ENCODE measurements at places on chromosomes 7 and 10.

DNA sequence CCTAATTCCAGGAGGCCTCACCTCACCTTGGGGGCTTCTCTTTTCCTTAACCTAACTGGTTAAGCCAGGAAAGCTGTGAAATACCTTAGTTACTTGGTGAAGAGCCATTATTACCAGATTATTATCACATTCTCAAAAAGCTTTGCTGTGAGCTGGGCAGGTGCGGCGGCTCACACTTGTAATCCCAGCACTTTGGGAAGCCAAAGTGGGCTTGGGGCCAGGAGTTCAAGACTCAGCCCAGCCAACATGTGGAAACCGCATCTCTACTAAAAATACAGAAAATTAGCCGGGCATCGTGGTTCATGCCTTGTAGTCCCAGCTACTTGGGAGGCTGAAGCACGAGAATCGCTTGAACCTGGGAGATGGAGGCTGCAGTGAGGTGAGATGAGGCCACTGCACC is 102.4 kb upstream of the KLF6 start:
- ATAC-seq, result peak; percentile 27

DNA sequence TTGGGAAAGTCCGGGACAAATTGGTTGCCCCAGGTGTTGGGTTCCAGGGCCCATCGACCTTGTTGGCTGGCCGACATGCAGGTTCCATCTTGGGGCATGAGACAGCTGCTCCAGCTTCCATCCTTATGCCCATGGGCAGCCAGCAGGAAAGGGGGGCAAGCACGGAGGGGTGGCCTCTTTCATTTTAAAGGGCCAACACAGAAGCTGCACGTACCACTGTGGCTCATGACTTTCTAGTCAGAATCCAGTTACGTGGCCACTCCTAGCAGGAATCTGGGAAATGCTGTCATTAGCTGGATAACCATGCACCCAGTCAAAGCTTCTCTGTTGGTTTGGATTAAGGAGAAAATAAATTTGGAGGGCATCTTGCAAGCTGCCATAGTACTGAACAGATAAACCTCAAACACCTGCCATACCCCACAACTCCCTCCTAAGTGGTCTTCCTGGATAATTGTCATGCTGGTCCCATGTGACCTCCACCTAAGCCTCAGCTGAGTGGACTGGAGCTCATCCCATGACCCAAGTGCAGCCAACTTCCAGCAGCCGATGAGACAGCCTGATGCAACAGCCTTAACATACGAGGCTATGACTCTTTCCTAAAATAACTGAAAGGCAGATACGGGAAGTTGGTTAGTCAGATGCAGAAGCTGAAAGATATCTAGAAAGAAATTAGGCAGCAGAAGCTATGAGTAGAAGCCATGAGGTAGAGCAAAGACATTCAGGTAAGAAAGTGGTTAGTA is 21.4 kb upstream of the GSDME start:
- ATAC-seq, result peak; percentile 56

DNA sequence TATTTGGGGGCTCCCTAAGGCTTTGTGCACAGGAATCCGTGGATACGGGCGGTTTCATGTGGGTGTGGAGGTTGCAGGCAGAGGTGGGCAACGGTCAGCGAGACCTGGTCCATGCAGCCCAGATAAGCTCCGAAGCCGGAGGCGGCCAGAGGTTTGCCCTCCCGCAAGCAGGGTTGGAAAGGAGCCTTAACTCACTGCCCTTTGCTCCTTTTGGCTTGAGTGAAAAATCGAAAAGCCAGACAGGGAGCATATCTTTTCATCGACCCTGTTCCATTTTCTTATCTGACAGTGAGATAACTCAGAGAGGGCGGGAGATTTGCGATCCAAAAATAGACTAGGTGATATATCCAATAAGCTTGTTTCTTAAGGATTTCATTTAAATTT is 1.5 kb downstream of the GRM3 start:
- no peak for ATAC-seq

DNA sequence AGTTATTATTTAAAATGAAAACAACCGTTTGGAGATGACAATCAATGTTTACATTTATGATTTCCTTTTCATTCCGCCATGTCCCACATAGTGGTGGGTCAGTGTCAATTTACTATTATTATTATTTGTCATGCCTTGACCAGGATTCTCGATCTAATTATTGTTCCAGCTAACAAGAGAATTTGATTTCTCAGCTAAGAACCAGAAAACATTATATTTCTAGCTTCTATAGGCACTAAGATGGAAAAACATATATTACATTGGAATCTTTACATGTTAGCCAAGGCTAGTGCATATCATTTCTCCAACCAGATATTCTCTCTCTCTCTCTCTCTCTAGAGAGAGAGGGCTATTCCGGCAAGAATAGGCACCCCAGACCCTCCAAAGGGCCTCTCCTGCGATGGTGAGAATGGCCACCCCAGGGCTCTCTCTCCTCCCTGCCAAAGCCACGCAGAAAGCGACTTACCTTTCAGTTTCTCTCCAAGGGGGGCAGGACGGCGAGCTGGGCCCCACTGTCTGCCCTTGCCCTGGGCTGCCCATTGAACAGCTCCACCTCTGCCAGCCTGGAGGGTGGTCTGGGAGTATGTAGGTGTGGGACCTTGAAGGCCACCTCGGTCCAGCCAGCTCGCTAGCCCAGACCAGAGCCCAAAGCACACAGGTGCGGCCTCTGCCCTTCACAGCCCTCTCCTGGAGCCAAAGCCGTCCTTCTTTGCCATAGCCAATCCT is 2.4 kb downstream of the HOXA3 start:
- ATAC-seq, result no peak

DNA sequence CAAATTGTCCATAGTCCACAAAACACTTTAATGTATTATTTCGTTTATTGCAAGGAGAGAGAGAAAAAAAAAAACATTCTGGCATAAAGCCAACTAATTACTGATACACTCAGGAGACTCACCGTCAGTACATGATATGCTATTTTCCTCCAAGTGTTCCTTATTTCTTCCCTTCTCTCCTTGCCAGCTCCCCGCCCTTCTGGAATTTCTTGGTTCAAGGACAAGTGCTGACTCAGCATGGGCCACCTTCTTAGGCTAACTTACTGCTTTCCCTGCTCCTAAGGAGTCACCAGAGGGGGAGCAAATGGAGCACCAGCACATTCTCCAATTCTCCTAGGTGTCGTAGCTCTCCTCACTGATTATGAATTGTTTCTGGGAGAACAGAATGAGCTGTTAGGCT is 133.8 kb upstream of the HDAC9 start:
- ATAC-seq, result no peak

DNA sequence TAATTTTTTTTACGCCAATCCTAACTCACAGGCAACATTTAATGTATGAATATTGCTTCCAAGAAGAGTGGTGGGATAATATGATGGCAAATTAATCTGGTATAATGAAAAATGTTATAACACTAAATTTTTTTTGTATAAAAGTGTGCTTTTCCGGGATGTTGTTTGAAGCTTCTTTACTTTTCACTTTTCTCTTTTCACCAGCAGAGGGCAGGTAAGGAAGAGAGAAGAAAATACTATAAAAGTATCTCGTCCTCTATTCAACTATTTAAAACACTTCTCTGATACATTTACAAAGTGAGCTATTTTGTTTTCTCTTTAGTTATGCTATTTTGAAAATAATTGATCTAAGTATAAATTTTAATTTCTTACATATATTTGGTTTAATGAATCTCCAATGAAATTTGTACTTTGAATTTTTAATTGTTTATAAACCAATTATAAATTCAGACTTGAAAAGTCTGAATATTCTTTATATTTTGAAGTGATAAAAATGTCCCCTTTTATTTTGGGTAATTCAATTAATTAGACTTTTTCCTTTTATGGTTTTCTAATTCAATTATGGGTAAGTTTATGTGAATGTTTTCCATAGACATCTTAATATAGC is 20.7 kb upstream of the CFTR start:
- ATAC-seq, result no peak

GRCh38 chr7:159010937-159011721 is 133.5 kb downstream of the VIPR2 start:
- no peak for ATAC-seq

- ATAC-seq, result no peak
Measured at GRCh38 chr10:107033799-107034422, 130.6 kb downstream of the SORCS1 start.

GRCh38 chr10:13942035-13942434 is 355.3 kb downstream of the PRPF18 start:
- peak; percentile 53 for ATAC-seq

Measured in activated T-helper 17 cell treated with anti-CD3 and anti-CD28 coated beads, Interleukin-2, amount 50 U/mL, for 72 hours (primary cell).